ENCODE measurements at places on chromosomes 1 and 21.

- DNase-seq, result no peak
- no peak overlapping the region for H3K4me3 ChIP-seq
- no peaks in the 10 kb centered on the region for H3K36me3 ChIP-seq
Observed at GRCh38 chr1:203185061-203185461, 1.4 kb downstream of the CHI3L1 start.

DNA sequence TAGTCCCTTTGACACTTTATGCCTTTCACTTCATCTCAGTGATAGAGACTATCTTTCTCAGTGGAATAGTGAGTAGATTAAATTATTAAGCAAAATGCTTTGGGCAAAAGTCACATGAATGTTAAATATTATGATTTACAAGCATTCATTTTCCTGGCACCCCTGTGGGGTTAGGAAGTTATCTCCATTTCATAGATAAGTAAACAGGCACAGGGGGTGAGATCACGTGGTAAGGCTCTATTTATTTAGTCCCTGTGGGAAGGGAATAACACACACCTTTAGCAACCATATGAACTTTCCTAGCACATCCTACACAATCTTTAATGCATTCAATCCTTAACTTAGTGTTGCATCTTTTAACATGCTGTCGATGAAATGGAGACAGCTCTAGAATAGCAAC, 12.3 kb downstream of the PSMB2 start:
- DNase-seq, result no peak
- no peak overlapping the region for H3K4me3 ChIP-seq
- no peaks in the 10 kb centered on the region for H3K27me3 ChIP-seq
- H3K27ac ChIP-seq, result no peak overlapping the region
- no peaks in the 10 kb centered on the region for H3K4me1 ChIP-seq

GRCh38 chr1:18794051-18794450, 65.4 kb downstream of the TAS1R2 start:
- no peaks in the 10 kb centered on the region for H3K4me1 ChIP-seq
- H3K27me3 ChIP-seq, result peaks cover 2% of the 10 kb centered on the region
- no peaks in the 10 kb centered on the region for H3K36me3 ChIP-seq
- H3K27ac ChIP-seq, result no peak overlapping the region

GRCh38 chr1:41884256-41885230, 34.2 kb downstream of the HIVEP3 start:
- H3K4me1 ChIP-seq, result peaks cover 14% of the 10 kb centered on the region
- H3K27me3 ChIP-seq, result no peaks in the 10 kb centered on the region
- peak overlapping the region; percentile 46 for H3K27ac ChIP-seq
- H3K36me3 ChIP-seq, result peaks cover 6% of the 10 kb centered on the region
- no peak overlapping the region for H3K4me3 ChIP-seq
- DNase-seq, result no peak

DNA sequence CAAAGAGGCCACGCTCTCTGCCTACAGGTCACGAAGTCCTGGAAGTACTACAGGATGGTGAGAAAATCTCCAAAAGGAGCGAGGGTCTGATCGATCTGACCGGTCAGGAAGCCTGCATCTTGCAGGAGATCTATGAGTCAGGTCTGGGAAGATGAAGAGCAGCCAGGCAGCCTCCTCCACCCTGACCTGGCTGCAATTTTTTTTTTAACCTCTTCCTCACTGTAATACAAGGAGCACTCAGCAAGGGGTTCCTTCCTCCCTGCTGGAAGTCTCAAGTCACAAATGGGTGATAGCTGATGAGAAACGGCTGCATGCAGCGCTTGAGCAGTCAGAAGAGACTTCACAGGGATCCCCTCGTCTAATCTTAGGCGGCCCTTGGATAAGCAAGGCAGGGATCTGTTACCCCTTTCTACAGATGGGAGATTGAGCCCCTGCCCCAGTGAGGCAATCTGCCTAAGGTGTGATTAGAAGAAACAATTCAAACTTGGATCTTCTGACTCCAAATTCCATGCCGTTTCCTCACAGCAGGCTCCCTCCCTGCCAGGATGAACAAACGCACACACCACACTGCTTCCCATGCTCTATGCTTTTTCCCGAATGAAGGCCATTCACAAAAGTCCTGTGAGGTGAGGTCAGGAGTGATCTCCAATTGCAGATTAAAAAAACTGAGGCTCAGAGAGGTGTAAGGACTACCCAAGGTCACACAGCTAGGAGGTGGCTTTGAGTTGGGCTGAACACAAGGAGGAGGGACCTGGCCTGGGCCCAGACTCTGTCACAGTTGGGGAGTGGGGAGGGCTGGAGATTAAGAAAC, 48.3 kb downstream of the ECE1 start:
- H3K27ac ChIP-seq, result no peak overlapping the region
- peaks cover 39% of the 10 kb centered on the region for H3K36me3 ChIP-seq
- no peaks in the 10 kb centered on the region for H3K4me1 ChIP-seq
- no peak for DNase-seq

DNA sequence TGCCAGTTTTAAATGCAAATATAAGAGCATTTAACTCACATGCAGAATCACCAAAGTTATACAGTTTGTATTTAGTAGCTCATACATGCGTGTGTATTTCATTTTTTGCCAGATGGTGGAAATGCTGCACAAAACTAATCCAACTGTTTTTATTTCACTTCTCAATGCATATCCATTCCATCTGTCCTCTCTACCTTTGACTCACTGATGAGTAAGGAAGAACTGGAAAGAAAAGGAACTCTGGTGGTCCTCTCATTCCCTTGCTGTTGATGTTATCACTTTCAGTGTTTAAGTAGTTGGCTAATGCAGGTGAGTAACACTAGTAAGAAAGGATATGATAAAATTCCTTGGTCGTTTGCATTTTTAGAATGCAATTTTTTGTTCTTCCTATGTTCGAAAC, 5.7 kb upstream of the SLC1A7 start:
- no peaks in the 10 kb centered on the region for H3K36me3 ChIP-seq
- H3K27ac ChIP-seq, result no peak overlapping the region
- H3K4me1 ChIP-seq, result peaks cover 3% of the 10 kb centered on the region
- H3K4me3 ChIP-seq, result no peak overlapping the region
- no peaks in the 10 kb centered on the region for H3K27me3 ChIP-seq

DNA sequence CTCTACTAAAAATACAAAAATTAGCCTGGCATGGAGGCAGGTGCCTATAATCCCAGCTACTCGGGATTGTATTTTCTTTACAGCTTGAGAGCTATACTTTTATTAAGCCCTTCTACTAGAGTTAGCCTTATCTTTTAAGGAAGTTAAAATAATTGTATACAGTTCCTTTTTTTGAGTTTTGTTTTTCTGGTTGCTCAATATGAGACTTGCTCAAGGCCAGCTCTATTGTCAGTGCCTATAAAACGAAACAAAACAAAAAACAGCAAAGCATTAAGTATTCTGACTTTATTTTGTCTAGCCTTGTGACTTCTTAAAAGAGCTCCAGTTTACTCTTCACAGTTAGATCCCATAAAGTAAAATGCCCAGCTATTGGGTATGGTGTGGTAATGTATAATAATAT, 17.2 kb downstream of the PKN2 start:
- no peaks in the 10 kb centered on the region for H3K4me1 ChIP-seq
- H3K36me3 ChIP-seq, result no peaks in the 10 kb centered on the region

DNA sequence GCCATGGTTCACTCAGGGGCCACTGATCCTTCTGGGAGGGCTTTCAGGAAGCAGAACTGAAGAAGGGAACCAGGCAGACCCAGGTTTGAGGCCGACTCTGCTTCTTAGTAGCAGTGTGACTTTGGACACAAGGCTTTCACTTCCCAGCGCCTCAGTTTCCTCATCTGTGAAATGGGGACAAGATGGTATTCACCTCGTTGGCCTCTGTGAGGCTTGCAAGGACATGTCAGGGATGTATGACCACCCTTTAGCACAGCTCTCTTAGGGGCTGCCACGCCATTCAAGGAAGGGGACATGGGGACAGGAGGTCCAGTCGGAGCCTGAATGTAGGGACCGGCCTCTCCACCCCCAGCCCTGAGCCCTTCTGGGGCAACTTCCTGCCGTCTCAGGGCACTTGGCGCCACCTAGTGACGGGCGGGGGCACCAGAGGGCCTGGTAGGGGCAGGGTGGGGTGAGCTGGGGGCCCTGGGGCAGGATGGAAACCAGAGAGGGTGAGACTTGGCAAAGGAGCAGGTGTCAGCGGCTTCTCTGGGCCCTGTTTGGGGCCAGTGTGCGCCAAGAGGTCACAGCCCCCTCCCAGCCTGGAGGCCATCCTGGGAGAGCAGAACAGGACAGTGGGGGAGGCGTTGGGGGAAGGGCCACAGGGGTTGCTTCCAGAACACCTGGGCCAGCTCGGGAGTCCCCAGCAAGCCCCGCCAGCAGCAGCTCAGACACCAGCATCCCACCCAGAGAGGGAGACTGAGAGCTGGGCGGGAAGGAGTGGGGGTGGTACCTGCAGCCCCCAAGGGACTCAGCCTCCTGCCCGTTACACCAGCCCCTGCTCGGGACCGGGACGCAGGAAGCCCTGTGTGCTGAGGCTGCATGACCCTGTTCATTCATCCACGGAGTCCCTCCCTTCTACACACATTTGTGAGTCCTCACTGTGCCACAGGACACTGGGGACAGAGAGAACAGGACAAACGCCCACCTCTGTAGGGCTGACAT, 102.5 kb upstream of the TARDBP start:
- no peak overlapping the region for H3K27ac ChIP-seq
- no peaks in the 10 kb centered on the region for H3K36me3 ChIP-seq

GRCh38 chr1:21916447-21917238, 20.5 kb downstream of the HSPG2 start:
- no peaks in the 10 kb centered on the region for H3K27me3 ChIP-seq
- H3K4me1 ChIP-seq, result peaks cover 4% of the 10 kb centered on the region
- H3K27ac ChIP-seq, result no peak overlapping the region
- no peak overlapping the region for H3K4me3 ChIP-seq
- no peaks in the 10 kb centered on the region for H3K36me3 ChIP-seq

- no peaks in the 10 kb centered on the region for H3K36me3 ChIP-seq
- H3K4me3 ChIP-seq, result no peak overlapping the region
- H3K4me1 ChIP-seq, result no peaks in the 10 kb centered on the region
- DNase-seq, result no peak
- H3K27me3 ChIP-seq, result no peaks in the 10 kb centered on the region
Observed at GRCh38 chr1:67752306-67752705, 67.3 kb downstream of the GADD45A start.

DNA sequence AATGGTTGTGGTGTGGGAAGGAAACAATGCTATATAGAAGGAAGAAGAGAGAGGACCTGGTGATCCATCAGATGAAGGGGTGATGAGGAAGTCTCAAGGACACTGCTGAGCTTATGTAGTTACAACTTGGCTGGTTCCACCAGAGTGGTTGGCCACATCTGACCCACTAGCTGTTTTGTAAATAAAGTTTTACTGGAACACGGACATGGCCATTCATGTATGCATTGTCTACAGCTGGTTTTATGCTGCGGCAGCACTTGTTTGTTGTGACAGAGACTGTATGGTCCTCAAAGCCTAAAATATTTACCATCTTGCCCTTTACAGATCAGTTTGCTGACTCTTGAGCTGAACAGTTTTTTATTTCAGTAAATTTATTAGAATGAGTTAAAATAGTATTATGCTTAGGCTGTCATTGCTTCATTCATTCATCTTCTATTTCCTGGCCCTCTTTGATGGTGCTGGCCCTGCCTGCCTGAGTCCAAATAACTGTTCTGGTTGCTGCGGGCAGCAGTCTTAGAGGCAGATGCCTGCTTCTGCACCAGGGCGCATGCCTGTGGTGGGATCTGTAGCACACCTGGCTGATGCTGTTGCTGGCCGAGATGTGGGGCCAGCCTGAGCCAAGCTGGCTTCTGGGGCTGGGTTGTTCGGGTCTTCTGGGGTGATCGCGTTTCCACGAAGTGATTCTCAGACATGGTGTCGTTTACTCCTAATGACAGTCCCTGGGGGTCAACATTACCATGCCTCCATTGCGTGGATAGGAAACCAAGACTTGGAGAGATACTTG, 61.4 kb upstream of the WNT4 start:
- DNase-seq, result no peak
- H3K36me3 ChIP-seq, result no peaks in the 10 kb centered on the region
- peaks cover 23% of the 10 kb centered on the region for H3K27me3 ChIP-seq
- H3K27ac ChIP-seq, result no peak overlapping the region
- H3K4me3 ChIP-seq, result no peak overlapping the region
- H3K4me1 ChIP-seq, result no peaks in the 10 kb centered on the region

GRCh38 chr1:98651116-98651632, 10.3 kb upstream of the SNX7 start:
- H3K27me3 ChIP-seq, result no peaks in the 10 kb centered on the region
- no peaks in the 10 kb centered on the region for H3K4me1 ChIP-seq
- no peak overlapping the region for H3K4me3 ChIP-seq
- no peak overlapping the region for H3K27ac ChIP-seq
- no peak for DNase-seq
- H3K36me3 ChIP-seq, result no peaks in the 10 kb centered on the region

DNA sequence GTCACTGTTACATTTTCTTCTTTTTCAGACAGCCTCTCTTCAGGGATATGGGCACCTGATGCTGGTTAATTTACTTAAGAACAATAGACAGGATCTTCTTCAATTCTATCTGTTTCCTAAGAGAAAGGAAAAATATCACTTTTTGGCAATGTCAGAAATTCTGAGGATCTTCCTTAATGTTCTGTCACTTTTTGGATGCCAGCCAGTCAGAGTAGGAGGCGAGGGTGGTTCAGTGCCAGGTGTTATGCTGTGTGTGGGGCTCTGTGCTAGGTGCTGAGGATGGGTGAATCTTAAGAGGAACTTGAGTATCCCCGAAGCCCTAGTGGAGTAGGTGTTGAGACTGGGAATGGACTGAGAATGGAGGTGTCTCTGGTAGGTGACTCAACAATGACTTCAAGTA, 133.5 kb downstream of the UCK2 start:
- H3K4me3 ChIP-seq, result no peak overlapping the region
- H3K4me1 ChIP-seq, result no peaks in the 10 kb centered on the region
- no peaks in the 10 kb centered on the region for H3K36me3 ChIP-seq
- H3K27me3 ChIP-seq, result no peaks in the 10 kb centered on the region
- DNase-seq, result no peak
